ENCODE measurements at places on chromosomes 6 and 20. TPM values are rescaled to one million over a fixed set of nuclear protein-coding genes. Genes with fewer than 3 reads are reported as not detected.

The RAD21L1 gene
- total RNA-seq, result not detected

The SPATS1 gene
- total RNA-seq, result not detected

The LHFPL5 gene
- not detected for total RNA-seq

GRCh38 chr6:8420031-8420588, 15.2 kb downstream of the SLC35B3 start:
- H3K4me3 ChIP-seq, result no peak overlapping the region
- no peaks in the 10 kb centered on the region for H3K27me3 ChIP-seq
- peaks cover 66% of the 10 kb centered on the region for H3K36me3 ChIP-seq
- H3K27ac ChIP-seq, result no peak overlapping the region
- DNase-seq, result no peak

DNA sequence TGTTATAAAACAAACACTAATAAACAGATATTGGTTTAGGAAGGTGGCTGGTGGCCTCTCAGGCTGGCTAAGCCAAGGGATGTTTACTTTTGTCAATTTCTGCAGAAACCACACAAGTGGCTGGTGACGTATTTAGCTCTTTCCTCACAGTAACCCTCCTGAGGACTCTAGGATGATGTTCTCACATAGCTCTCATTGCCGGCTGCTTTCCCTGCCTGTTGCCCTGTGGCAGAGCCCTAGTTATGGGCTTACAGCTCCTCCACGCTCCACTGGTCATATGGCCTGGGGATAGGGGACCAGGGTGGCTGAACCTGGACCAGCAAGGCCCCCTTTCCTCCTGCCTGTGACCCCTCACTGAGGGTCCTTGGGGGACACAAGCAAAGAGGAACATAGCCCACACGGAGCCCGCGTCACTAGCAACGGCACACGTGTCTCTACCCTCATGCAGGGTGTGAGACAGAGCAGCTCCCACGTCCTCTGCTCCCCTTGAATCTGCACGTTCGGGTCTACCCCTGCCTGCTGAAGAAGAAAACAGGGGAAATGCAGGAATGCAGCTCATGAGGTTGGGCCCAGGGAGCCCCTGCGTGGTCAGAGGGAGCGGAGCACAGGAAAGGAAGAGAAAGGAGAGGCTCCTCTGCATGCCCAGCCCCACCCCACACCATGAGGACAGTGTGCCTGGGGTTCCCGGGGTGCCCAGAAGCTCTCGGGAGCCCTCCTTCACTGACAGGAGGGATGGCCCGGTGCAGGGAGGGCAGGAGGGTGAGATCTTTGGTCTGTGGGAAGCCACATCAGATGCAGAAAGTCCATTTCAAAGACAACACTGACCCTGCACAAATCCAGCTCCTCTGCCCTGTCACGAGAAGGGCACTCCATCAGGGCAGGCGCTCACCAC, 13.9 kb downstream of the RAMACL start:
- peaks cover 15% of the 10 kb centered on the region for H3K4me1 ChIP-seq
- no peak overlapping the region for H3K27ac ChIP-seq
- no peaks in the 10 kb centered on the region for H3K27me3 ChIP-seq
- DNase-seq, result peak; percentile 9

- H3K27me3 ChIP-seq, result no peaks in the 10 kb centered on the region
- no peak overlapping the region for H3K27ac ChIP-seq
- H3K4me1 ChIP-seq, result no peaks in the 10 kb centered on the region
- no peaks in the 10 kb centered on the region for H3K36me3 ChIP-seq
- DNase-seq, result no peak
Measured at GRCh38 chr6:170028629-170029345, 262.1 kb downstream of the DLL1 start.

DNA sequence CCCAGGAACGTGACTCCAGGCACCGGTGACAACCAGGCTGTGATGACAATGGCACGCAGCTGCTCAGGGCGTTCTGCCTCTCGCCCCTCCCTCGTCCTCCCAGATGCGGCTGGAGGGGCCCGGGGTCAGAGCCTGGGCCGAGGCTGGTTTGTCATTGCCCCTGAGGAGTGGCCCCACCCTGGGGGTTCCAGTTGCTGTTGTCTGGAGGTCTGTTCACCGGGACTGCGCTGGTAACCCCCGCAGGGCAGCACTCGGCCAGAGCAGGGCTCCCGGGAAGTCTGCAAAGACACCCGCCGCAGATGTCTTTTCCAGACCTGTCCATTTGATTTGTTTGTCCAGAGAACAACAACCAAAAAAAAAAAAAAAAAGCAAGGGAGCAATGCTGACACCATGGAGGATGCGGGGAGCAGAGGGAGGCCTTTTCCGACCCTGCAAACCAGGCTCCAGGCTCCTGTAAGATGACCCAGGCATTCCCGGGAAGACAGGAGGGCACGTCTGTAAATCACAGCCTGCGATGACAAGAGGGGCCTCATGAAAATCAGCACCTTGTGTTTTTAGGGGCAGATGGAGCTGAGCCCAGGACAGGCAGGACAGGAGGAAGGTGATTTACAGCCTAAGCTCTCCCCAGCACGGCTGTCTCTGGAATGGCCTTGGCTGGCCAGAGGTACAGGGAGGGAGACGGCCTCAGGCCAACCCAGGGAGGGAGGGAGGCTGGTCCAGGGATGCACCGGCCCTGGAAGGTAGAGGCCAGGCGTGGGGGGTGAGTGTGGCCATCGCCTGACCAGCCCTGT, 189.3 kb downstream of the ERMARD start:
- no peak overlapping the region for H3K27ac ChIP-seq
- H3K4me1 ChIP-seq, result no peaks in the 10 kb centered on the region
- no peak for DNase-seq
- H3K4me3 ChIP-seq, result no peak overlapping the region

GRCh38 chr6:39923861-39924260, 10.4 kb downstream of the MOCS1 start:
- DNase-seq, result no peak
- H3K36me3 ChIP-seq, result no peaks in the 10 kb centered on the region
- H3K27me3 ChIP-seq, result no peaks in the 10 kb centered on the region
- H3K27ac ChIP-seq, result no peak overlapping the region
- no peak overlapping the region for H3K4me3 ChIP-seq
